ENCODE measurements at places on chromosomes 12 and 14. TPM values are rescaled to one million over a fixed set of nuclear protein-coding genes. Genes with fewer than 3 reads are reported as not detected.

DNA sequence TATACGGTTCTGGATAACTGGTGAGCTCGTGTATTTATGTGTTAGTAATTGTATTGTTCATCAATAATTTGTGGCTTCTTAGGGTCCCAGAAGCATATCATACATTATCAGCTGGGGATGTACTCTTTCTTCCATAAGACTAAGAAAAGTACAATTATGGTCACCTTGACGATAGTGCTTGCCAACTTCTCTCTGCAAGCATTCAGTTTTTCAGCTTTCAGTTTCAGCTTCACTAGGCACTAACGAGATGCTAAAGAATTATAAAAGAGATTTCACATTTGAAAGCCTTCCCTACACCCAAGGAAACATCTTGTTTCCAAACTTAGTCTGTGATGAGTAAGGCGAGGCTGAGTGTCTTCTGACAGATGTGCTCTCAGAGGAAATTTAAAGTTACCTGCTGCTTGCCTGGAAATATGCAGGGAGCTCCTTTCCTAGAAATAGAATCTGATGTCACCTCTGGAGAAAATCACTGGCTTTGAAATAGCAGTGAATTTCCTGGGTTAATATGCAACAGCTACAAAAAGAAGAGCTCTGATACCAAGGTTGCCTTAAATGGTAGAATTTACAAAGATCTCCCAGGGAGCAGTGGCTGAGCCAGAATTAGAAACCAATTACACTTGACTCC, 1419.9 kb upstream of the TMEM132C start:
- DNase-seq: no peak

GRCh38 chr14:78638926-78639325, 468.8 kb downstream of the NRXN3 start:
- DNase-seq: no peak

DNA sequence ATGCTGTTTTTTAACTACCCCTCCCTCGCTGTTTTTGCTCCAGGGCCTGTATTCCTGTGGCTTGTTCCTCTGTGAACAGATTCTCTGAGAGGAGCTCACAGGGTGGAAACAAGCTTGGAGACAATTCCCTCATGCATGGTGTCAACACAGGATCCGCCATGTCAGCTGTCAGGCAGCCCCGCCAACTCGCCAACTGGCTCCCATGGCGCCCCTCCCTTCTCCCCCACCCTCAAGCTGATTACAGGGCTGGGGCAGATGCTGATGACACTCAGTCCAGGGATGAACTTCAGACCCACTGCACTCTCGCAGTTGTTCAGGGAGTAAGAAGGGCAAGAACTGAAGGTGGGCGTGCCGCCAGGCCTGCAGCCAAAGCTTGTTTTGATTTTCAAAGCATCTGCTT, 229.9 kb downstream of the NTF3 start:
- peak; percentile 92 for DNase-seq

- DNase-seq: no peak
Observed at GRCh38 chr12:8589679-8590078, 23.0 kb downstream of the AICDA start.

DNA sequence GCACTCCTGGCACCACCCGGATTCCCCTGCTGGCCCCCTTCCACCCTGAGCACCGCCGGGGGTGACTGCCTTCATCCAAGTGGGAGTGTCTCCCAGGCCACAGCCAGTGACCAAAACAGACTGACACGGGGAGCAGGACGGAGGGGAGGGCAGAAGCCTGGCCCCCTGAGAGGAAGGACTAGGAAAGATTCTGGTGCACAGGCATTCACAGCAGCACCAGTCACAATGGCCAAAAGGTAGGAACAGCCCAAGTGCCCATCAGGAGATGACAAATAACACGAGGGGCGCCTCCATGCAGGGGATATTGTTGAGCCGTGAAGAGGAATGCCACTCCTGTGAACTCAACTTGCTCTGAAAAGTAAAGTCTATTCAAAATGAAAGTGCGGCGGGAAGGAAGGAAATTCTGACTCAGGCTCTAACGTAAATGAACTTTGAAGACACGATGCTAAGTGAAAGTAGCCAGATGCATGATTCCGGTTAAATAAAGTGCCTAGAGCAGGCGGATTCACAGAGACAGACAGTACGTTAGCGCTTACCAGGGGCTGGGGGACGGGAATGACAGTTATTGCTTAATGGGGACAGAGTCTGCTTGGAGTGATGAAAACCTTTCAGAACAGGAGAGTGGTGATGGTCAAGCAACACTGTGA, 146.1 kb upstream of the NCOR2 start:
- DNase-seq: peak; percentile 87

- DNase-seq: peak; percentile 52
Observed at GRCh38 chr12:113366827-113367226, 8.4 kb downstream of the PLBD2 start.

The CD27 gene
- total RNA-seq: 0.31 TPM

The PPM1A gene
- total RNA-seq: 65.3 TPM

The GCH1 gene
- 4.2 TPM for total RNA-seq

The IPO4 gene
- total RNA-seq: 30.8 TPM

The PPP4R3A gene
- total RNA-seq: 108 TPM

The MYF6 gene
- total RNA-seq: 164 TPM

The FOXG1 gene
- total RNA-seq: 0.10 TPM
